CD4-positive, alpha-beta T cell treated with Interleukin-1 beta for 1 hour (primary cell): ENCODE measurements at places on chromosomes 2 and 18.

- DNase-seq: no peak
Measured at GRCh38 chr2:64853306-64853705, 135.9 kb upstream of the SLC1A4 start.

- DNase-seq: no peak
Measured at GRCh38 chr2:65367524-65367923, 64.9 kb downstream of the SPRED2 start.

DNA sequence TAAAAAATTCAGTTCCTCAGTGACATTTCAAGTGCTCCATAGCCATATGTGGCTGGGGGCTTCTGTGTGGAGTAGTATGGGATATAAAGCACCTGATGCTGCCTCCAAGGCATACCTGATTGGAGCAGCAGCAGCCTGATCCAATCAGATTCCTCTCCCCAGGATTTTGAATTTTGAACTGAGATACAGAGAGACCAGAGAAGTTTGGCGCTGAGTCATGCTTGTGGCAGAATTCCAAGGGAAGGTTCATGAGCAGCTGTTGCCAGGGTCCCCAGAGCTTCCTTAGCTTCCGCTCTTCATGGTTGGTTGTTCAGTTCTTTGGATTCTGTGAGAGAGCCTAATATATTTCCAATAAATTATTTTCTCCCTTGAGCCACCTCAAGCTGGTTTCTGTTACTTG is 29.0 kb upstream of the CFAP36 start:
- DNase-seq: no peak

DNA sequence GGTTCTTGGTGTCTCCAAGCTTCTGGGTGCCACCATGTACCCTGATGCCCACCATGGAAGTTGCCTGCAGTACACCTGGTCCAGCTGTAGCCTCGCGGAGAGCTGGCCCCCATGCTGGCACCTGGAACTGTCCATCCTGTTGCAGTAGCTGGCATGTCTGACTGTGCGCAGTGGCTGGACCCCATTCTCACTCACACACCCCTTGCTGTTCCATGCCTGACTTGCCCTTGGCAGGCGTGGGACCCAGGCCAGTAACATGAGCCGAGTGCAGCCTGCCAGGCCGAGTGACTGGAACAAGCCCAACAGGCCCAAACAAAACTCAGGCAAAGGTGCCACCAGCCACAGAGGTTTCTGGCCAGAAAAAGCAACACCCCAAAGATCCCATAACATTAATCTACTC is 73.8 kb downstream of the NEURL3 start:
- no peak for DNase-seq

DNA sequence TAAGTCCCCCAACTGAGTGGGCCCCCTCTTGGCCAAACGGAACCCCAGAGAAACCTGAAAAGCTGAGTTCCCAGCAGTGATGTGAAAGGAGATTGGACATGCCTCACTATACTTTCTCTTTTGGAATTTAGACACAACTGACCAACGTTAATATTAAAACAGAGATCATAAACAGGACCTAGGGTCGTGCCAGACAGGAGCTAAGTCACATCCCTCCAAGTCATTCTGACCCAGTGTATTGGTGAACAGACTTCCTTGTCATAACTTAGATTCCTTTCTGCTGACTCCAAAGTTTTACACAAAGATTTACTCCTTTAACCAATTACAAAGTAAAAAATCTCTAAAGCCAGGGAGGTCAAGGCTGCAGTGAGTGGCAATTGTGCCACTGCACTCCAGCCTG is 46.9 kb downstream of the UXS1 start:
- no peak for DNase-seq

- no peak for DNase-seq
Measured at GRCh38 chr2:62354771-62355561, 151.0 kb downstream of the TMEM17 start.

DNA sequence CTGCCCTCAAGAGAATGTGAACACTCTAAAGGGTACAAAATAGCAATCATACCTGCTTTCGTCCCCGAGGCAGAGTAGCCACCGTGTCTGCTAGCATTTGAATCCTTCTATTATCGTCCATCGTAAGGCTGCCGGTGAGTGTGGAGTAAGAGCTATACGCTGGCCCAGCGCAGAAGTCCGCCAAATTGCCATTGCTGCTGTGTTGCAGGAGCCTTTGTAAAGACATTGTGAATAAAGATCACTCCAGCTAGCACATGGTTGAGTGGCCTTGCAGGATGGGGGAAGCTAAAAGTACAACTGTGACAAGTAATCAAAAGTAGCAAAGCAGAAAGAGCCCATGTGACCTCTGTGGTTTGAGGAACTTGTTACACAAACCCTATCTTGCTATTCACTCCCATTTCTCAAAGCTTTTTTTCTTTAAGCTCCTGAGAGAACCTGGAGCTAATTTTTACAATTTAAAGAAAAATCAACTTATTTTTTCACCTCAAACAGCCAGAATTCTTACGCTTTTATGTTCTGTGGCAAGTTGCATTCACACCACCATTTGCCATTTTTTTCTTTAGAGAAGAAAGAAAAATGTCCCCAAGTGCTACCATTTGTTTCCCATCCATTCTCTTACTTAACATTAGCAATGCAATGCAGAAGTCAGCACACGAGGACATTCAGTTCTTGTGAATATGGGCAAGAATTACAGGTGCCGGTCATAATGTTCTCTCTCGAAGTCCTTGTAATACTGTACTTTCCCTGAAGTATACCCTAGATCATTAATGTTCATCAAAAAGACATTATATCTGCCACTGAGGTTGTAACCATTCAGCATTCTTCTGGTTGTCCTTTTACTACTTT is at the start of gene CYTIP:
Gene CYTIP (minus strand): TSS at position 295 of the 846 bp plus-strand sequence. CDS start 69 bp downstream, at position 226.
- peak; percentile 78 for DNase-seq

GRCh38 chr18:24380163-24380747 is 17.4 kb downstream of the OSBPL1A start:
- no peak for DNase-seq

- DNase-seq: no peak
Measured at GRCh38 chr2:2950403-2950952, 427.1 kb downstream of the EIPR1 start.

- DNase-seq: no peak
Measured at GRCh38 chr2:105175231-105175630, 66.3 kb upstream of the GPR45 start.

DNA sequence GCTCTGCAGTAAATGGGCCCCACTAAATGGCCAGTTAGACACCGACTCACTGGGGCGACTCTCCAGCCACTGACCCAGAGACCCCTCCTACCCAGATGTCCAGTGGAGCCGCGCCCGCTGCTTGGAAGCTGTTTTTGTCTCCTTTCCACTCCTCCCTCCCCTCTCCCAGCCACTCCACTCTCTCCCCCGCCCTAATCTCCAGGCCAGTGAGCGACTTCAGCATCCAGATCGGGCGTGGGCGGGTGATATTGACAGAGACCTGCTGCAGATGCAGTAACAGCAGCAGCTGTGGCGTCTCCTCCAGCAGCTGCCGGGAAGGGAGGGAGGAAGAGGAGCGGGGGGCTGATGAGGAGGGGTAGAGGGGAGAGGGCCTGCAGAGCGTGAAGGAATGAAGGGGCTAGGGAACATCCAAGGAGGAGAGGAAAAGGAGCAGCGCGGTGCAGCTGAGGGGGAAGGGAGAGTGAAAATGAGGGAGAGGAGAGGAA is at the start of gene SCN7A:
Gene SCN7A (minus strand): TSS at position 110 of the 485 bp plus-strand sequence. CDS start 16,553 bp downstream, outside the sequence.
- DNase-seq: no peak

DNA sequence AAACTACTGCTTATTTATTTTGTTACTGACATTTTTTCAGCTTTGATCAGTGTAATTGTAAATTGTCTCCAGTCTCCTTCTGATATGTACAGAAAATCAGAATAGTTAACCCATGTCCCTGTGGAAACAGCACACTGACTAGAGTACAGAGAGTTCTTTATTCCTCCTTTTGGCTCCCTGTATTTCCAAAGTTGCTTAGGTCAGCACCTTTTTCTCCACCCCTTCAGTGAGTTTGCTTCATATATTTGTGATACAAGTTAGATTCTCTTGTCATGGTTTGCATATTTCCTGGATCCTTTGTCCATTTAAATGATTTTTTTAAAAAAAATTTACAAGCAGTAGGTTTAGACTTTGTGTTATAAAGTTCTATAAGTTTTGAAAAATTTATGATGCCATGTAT is 2051.1 kb upstream of the LRRTM1 start:
- no peak for DNase-seq

- no peak for DNase-seq
Measured at GRCh38 chr2:176435729-176436128, 166.5 kb downstream of the MTX2 start.

DNA sequence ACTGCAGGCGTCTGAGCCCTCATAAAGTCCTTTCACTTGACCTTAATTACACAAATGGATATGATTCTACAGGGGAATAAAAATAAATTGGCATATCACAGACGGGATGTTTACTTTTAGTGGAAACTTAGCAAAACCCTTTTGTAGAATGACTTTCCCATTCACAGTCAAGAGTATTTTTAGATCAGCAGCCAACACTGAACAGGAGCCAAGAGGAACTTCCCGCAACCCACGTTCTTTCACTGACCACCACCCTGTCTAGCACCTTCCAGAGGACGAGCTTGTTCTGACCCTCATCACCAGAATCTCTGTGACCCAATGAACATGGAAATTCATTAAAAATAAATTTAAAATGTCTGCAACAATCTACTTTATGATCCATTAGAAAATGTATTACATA is 119.0 kb upstream of the SNTG2 start:
- DNase-seq: no peak
